ENCODE measurements at places on chromosomes 7 and 10.

DNA sequence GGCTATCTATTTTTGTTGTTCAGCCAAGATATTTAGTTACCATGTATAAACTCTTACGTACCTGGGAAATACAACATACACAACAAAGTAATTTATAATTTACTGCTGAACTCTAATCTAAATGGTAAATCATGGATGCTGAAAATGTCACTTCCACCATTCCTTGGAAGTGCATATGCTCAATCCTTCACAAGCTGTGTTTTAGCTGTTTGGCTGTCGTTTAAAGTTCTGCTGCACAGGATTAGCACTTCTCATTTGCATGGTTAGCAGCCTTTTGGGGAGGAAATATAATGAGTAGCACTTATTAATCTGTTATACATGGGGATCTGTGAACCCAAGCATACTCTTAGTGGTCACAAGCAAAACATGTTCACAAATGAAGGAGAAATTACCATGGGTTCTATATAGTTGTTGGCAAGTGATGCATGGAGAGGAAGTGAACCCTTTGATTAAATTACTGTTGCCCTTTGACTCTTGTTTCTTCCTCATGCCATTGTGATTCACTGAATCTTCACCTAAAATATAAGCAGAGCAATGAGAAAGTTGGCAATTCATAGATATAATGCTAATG, 18.5 kb downstream of the PIK3CG start:
- no peaks in the 10 kb centered on the region for H3K27me3 ChIP-seq
- H3K4me3 ChIP-seq: no peak overlapping the region
- no peak for DNase-seq
- no peak overlapping the region for H3K27ac ChIP-seq
- peaks cover 95% of the 10 kb centered on the region for H3K36me3 ChIP-seq
- peaks cover 5% of the 10 kb centered on the region for H3K4me1 ChIP-seq

DNA sequence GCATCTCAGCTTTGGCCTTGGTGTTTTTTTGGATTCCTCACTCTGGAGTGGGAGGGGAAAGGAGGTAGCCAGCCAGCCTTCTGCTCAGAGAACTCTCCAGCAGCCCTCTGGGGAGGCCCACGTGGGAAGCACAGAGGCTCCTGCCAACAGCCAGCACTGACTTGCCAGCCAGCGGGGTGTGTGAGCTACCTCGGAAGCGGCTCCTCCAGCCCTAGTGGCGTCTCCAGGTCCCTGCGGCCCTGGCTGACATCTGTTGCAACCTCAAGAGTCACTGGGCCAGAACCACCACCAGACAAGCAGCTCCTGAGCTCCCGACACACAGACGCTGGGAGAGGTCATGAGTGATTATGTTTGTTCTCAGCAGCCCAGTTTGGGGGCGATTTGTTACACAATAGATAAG, 180.2 kb upstream of the FZD8 start:
- no peaks in the 10 kb centered on the region for H3K36me3 ChIP-seq
- no peaks in the 10 kb centered on the region for H3K27me3 ChIP-seq
- no peaks in the 10 kb centered on the region for H3K4me1 ChIP-seq
- no peak for DNase-seq
- H3K27ac ChIP-seq: no peak overlapping the region

- no peak overlapping the region for H3K4me3 ChIP-seq
- H3K27me3 ChIP-seq: no peaks in the 10 kb centered on the region
- no peaks in the 10 kb centered on the region for H3K4me1 ChIP-seq
- no peaks in the 10 kb centered on the region for H3K36me3 ChIP-seq
- no peak overlapping the region for H3K27ac ChIP-seq
- DNase-seq: no peak
Measured at GRCh38 chr10:127368101-127368500, 171.7 kb upstream of the INSYN2A start.

- DNase-seq: peak; percentile 18
- H3K27ac ChIP-seq: no peak overlapping the region
- H3K27me3 ChIP-seq: no peaks in the 10 kb centered on the region
- no peaks in the 10 kb centered on the region for H3K4me1 ChIP-seq
- H3K36me3 ChIP-seq: no peaks in the 10 kb centered on the region
Measured at GRCh38 chr10:34254596-34254995, 560.5 kb downstream of the PARD3 start.

- H3K27ac ChIP-seq: no peak overlapping the region
- H3K27me3 ChIP-seq: peaks cover 31% of the 10 kb centered on the region
- no peaks in the 10 kb centered on the region for H3K36me3 ChIP-seq
- H3K4me1 ChIP-seq: no peaks in the 10 kb centered on the region
- DNase-seq: no peak
Measured at GRCh38 chr10:92363498-92363897, 72.5 kb downstream of the MARCHF5 start.

- H3K27me3 ChIP-seq: no peaks in the 10 kb centered on the region
- peaks cover 52% of the 10 kb centered on the region for H3K4me1 ChIP-seq
- H3K36me3 ChIP-seq: peaks cover 3% of the 10 kb centered on the region
- no peak for DNase-seq
Measured at GRCh38 chr10:102633848-102634247, 10.4 kb upstream of the TRIM8 start.

DNA sequence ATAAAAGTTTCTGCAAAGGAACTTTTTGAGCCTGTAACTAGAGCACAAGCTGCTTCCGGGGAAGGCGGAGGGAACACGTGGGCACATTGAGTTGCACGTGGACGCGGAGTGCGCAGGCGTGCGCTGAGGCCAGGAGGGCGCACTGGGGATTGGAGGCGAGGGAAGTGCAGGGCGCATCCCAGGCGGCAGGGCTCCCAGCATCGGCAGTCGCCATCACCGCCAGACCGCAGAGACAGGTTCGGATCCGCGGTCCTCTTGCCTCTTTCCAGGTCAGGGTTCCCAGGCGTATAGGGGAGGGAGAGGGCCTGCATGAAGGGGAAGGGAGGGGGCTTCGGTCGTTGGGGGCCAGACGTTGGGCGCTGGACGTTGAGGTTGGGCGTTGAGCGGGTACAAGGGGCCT, at the start of gene TDRD1:
Gene TDRD1, plus strand, starts transcription at position 206 of the 400 bp plus-strand sequence. CDS start 8,479 bp downstream, outside the sequence.
- peak within 1 kb of the TSS; percentile 21 for H3K4me3 ChIP-seq
- H3K27me3 ChIP-seq: peaks cover 10% of the 10 kb centered on the region
- H3K27ac ChIP-seq: no peak within 1 kb of the TSS
- DNase-seq: no peak
- H3K36me3 ChIP-seq: no peaks in the 10 kb centered on the region
- peaks cover 18% of the 10 kb centered on the region for H3K4me1 ChIP-seq

DNA sequence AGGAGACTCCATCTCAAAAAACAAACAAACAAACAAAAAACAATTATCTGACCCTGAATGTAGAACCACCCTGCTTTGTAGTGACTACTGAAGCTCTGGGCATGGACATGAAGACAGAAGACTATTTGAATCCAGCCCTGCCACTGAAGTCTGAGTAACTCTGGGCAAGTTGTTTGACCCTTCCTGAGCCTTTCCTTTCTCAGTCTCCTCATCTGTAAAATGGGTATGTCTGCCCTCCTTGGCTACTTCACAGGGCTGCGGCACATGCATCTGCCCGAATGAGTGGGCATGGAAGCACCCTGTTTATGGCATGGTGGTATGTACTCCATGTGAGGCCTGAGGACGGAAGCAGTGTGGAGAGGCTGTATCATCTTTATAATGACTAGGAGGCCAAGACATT, 22.2 kb upstream of the MALSU1 start:
- peaks cover 15% of the 10 kb centered on the region for H3K4me1 ChIP-seq
- no peak for DNase-seq
- H3K27me3 ChIP-seq: peaks cover 2% of the 10 kb centered on the region
- H3K27ac ChIP-seq: no peak overlapping the region
- no peak overlapping the region for H3K4me3 ChIP-seq

GRCh38 chr7:105791926-105792325, 84.5 kb downstream of the ATXN7L1 start:
- peaks cover 3% of the 10 kb centered on the region for H3K27me3 ChIP-seq
- H3K4me1 ChIP-seq: no peaks in the 10 kb centered on the region

GRCh38 chr10:126014309-126014708, 117.9 kb downstream of the FANK1 start:
- no peak overlapping the region for H3K27ac ChIP-seq
- H3K36me3 ChIP-seq: no peaks in the 10 kb centered on the region
- H3K27me3 ChIP-seq: no peaks in the 10 kb centered on the region
- DNase-seq: no peak

GRCh38 chr7:27139334-27140125, 4.0 kb downstream of the HOXA5 start:
- peaks cover 36% of the 10 kb centered on the region for H3K27me3 ChIP-seq
- H3K4me1 ChIP-seq: peaks cover 12% of the 10 kb centered on the region
- H3K4me3 ChIP-seq: no peak overlapping the region
- no peak for DNase-seq
- H3K36me3 ChIP-seq: no peaks in the 10 kb centered on the region

DNA sequence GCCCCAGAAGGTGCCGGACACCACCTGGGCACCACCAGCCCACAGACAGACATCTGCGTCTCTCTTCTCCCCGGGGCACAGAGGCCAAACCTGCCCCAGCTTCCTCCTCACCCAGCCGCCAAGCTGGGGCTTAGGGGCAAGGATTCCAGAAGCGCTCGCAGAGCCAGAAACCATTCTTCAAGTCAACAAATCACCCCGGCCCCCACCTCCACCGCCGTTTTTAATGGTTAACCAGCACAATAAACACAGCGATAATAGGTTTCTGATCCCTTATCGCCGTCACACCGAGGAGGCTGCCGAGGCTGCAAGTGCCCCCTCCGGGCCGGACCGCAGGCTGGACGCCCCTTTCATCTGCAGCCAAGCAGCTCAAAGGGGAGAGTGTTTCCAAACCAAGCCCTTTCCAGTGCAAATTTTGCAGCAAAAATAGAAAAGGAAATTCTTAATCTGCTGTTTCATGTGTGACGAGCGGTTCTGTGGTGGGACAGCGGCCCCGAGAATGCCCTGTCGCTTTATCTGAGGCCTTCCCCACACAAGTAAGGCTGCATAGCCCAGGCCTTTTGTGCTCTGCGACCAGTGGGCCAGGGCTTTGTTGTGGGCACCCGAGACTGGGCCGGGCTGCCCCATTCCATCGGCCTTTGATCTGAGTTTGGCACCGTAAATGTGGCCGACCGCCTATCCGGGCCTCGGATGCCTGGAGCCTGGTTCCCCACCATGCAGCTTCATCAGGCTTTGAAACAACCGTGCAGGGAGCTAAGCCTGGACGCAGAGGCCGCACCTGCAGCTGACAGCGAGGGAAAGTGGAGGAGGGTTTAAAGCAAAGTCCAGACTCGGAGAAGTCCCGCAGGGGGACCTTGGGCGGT, 83.2 kb downstream of the FOXL3 start:
- H3K4me1 ChIP-seq: no peaks in the 10 kb centered on the region
- no peaks in the 10 kb centered on the region for H3K36me3 ChIP-seq
- H3K27ac ChIP-seq: no peak overlapping the region
- DNase-seq: no peak
- H3K4me3 ChIP-seq: no peak overlapping the region
- no peaks in the 10 kb centered on the region for H3K27me3 ChIP-seq

DNA sequence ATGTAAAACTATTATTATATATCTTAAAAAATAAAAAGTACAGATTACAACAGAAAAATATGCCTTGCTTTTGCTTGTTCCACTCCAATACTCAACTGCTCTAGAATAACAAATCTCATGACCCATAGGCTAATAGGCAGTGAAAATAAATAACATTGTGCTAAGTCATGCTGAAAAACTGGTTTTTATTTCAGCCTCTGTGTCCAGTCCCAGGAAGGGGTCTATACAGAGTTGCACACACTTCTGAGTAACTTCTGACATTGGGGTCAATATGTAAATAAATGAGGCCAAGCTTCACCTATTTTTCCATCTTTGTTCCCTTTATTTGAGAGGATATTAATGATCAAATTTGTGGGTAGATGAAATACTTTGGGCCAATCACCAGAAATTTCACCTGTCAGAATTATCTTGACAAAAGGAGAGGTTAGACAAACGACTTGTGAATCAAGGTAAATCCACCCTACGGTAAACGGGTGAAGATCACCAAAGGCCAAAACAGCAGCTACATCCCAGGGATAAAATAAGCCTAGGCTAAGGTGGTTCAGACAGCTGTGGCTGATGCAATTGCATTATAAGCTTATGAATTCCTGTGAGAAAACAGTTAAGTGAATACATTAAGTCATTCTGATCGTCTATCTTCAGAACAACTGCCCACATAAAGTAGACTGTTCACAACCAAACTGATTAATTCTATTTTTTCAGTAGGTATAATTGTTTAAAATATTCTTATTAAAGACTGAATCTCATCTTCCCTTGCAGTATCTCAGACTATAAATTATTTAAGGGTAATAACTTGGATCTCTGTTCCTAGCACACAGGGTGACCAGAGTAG, 87.5 kb downstream of the UBE2H start:
- H3K4me1 ChIP-seq: peaks cover 29% of the 10 kb centered on the region
- peaks cover 18% of the 10 kb centered on the region for H3K36me3 ChIP-seq
- H3K27me3 ChIP-seq: no peaks in the 10 kb centered on the region
- DNase-seq: no peak

GRCh38 chr10:24821986-24822385, 98.3 kb upstream of the ARHGAP21 start:
- H3K4me3 ChIP-seq: no peak overlapping the region
- no peak overlapping the region for H3K27ac ChIP-seq
- no peaks in the 10 kb centered on the region for H3K27me3 ChIP-seq
- no peak for DNase-seq
- peaks cover 3% of the 10 kb centered on the region for H3K36me3 ChIP-seq

DNA sequence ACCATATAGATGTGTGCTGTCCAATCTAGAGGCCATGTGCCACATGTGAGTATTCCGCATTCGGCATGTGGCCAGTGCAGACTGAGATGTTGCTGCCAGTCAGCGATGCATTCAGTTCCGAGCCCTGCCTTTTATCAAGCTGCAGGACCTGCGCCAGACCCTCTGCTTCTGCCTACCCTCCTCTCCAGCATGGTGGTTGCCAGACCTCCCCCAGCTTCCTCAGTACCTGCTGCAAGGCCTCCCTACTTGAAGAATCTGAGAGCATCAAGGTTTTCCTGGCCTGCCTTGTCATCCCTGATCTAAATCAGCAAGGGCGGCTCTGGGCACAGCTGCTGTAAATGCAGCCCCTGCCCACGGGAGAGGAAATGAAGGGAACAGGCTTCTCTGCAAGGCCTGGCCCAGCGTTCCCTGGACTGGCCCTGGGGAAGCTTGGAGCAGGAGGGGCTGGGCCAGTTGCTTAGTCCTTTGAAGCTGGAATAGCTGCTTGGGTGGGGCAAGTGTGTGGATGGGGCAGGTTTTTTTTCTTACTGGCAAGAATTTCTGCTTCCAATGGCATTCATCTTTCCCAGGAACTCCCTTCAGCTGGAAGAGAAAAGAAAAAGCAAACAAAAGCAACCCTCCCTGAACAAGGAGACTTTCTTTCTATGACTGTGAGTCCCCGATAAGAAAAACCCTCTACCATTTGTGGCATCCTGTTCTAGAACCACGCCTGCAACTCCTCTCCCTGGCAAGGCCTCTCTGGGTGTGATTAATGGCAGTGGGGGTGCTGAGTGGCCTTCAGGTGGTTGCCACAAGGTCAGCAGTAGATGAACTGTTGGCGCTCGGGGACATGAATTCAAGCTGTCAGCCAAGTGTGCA, 93.0 kb downstream of the NHLRC2 start:
- peak; percentile 21 for DNase-seq
- H3K4me1 ChIP-seq: peaks cover 16% of the 10 kb centered on the region
- H3K27me3 ChIP-seq: peaks cover 6% of the 10 kb centered on the region
- no peaks in the 10 kb centered on the region for H3K36me3 ChIP-seq
- H3K27ac ChIP-seq: no peak overlapping the region
